ENCODE measurements at places on chromosomes 13 and 19.
A peak's percentile ranks its signal among the peaks of the same experiment; 100 is the strongest.

GRCh38 chr19:41427647-41428480 lies 690 bp upstream of the B3GNT8 start:
- peak overlapping the region; percentile 92 for H3K27ac ChIP-seq
- DNase-seq: no peak
- H3K27me3 ChIP-seq: no peaks in the 10 kb centered on the region
- H3K4me3 ChIP-seq: peak overlapping the region; percentile 87
- peaks cover 4% of the 10 kb centered on the region for H3K36me3 ChIP-seq

GRCh38 chr13:46749951-46750350 lies 47.0 kb downstream of the ESD start:
- no peaks in the 10 kb centered on the region for H3K27me3 ChIP-seq
- no peak overlapping the region for H3K27ac ChIP-seq
- no peaks in the 10 kb centered on the region for H3K4me1 ChIP-seq
- H3K4me3 ChIP-seq: no peak overlapping the region

DNA sequence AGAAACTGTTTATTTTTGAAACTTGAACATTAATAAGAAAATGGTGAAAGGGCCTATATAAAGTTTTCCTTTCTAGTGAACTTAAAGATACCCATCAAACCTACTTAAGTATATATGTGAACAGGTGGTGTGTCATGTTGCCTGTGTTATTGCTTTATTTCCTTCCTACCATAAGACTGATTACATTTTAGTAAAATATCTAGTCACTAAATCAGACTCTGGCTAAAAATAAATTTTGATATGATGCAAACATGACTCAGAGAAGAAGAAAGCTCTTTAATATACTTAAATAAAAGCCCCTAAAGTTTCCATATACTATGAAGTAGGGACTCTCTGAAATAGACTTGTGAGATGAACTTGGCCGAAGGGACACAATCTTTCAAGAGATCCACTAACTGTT lies 35.1 kb upstream of the FBXL3 start:
- H3K27ac ChIP-seq: no peak overlapping the region
- no peak for DNase-seq
- H3K4me1 ChIP-seq: no peaks in the 10 kb centered on the region
- no peak overlapping the region for H3K4me3 ChIP-seq
- H3K27me3 ChIP-seq: no peaks in the 10 kb centered on the region

- H3K27me3 ChIP-seq: no peaks in the 10 kb centered on the region
- no peaks in the 10 kb centered on the region for H3K36me3 ChIP-seq
- H3K27ac ChIP-seq: no peak overlapping the region
- no peak overlapping the region for H3K4me3 ChIP-seq
- no peak for DNase-seq
- peaks cover 16% of the 10 kb centered on the region for H3K4me1 ChIP-seq
These were observed 29.8 kb downstream of the RAB20 start for GRCh38 chr13:110531671-110532083.

DNA sequence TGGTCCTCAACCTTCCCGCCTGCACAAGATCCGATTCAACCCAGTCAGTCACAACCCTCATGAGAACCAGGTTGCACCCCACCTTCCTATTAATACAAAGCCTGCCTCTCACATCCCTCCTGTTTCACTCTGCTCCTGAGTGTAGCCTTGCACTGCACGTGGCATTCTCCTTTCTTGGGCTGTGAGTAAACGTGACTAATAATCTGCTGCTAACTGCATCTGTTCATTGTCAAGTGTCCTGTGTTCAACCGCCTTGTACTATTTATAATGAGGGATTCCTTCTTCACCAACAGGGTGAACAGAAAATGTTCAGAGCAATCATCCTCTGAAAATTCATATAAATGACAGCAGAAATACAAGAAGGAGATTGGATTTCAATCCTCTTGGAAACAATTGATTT lies 1608.2 kb downstream of the SLITRK5 start:
- no peak for DNase-seq
- H3K36me3 ChIP-seq: no peaks in the 10 kb centered on the region
- H3K27me3 ChIP-seq: no peaks in the 10 kb centered on the region
- no peaks in the 10 kb centered on the region for H3K4me1 ChIP-seq
- no peak overlapping the region for H3K27ac ChIP-seq

DNA sequence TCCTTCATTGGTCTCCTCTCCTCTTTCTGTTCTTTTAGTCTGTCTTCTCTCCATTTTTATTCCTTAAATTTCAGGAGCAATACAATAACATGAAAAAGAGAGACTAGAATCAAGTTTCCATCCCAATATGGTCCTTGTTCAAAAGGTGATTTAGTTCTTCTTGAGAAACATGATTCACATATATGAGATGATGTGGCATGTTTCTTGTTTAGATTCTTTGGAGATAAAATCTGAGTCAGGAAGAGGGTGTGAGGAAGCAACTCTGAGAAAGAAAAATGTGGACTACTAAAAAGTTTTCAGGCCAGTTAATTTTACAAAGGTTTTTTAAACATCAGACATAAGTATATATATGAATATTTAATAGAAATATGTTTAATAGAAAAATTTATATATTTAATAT lies 231.4 kb downstream of the OXGR1 start:
- H3K4me3 ChIP-seq: no peak overlapping the region
- no peak overlapping the region for H3K27ac ChIP-seq
- H3K27me3 ChIP-seq: peaks cover 6% of the 10 kb centered on the region

DNA sequence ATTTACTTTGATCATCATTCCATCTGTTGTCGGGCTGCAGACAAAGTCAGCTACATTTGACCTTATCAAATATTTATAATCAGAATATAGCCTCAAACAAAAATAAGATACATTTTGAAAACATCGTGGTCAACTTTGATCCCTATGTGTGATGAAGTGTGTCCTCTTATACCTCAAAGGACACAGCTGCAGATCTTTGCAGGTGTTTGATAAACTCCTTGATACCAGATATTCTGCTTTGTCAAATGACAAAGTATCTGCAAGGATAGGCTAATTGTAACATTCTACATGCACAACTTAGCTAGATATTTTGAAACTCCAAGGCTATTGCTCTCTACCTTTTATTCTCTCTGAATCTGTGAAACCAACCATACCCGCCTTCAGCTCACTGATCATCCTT lies 44.0 kb downstream of the PHF11 start:
- no peaks in the 10 kb centered on the region for H3K27me3 ChIP-seq
- no peaks in the 10 kb centered on the region for H3K4me1 ChIP-seq
- no peak overlapping the region for H3K27ac ChIP-seq
- no peak for DNase-seq
- H3K36me3 ChIP-seq: peaks cover 24% of the 10 kb centered on the region
- H3K4me3 ChIP-seq: no peak overlapping the region

DNA sequence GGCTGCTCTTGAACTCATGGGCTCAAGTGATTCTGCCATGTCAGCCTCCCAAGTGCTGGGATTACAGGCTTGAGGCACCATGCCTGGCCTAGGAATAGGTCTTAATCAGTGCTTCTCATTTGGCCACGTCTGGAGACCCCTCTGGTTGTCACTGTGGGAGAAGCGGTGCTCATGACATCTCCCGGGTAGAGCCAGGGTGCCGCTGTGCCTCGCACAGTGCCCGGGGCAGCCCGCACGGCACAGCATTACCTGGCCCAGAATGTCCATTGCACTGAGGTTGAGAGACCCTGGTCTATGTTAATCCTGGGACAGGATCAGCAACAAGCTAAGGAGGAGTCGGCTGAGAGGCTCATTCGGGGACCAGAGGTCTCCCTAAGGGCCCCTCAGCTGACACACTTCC lies 160.8 kb downstream of the EFNB2 start:
- H3K4me3 ChIP-seq: no peak overlapping the region
- peaks cover 3% of the 10 kb centered on the region for H3K36me3 ChIP-seq
- H3K27ac ChIP-seq: no peak overlapping the region
- peaks cover 7% of the 10 kb centered on the region for H3K27me3 ChIP-seq

GRCh38 chr13:23842406-23842805 lies 46.8 kb downstream of the MIPEP start:
- no peak for DNase-seq
- no peaks in the 10 kb centered on the region for H3K27me3 ChIP-seq
- peaks cover 30% of the 10 kb centered on the region for H3K36me3 ChIP-seq
- H3K27ac ChIP-seq: no peak overlapping the region
- peaks cover 9% of the 10 kb centered on the region for H3K4me1 ChIP-seq

Data from type B pancreatic cell (in vitro differentiated cells).